Thoracic aorta (tissue), 2 donors: ENCODE measurements at places on chromosomes 5 and 9.

- peaks cover 7% of the 10 kb centered on the region for H3K36me3 ChIP-seq
- H3K4me3 ChIP-seq, result no peak overlapping the region
- no peak overlapping the region for H3K27ac ChIP-seq
- DNase-seq, result no peak
- H3K27me3 ChIP-seq, result no peaks in the 10 kb centered on the region
Observed at GRCh38 chr5:1515921-1516571, 7.7 kb downstream of the LPCAT1 start.

DNA sequence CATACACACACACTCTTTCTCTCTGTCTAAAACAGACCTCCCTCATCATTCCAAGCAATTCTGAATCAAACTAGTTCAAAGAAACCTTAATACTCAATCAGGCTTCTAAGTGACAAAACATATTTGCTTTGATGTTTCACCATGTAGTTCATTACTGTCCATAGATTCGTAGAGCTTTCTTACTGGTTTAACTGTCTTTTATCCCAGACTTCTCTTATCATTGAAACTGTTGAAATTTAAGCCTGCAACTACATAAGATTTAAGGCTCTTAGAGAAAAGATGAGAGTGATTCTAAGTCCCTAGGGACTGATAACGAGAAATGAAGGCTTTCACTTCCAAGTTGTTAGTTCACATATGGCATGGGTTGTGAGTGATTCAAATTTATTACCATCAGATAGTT lies 11.0 kb upstream of the PLAC8L1 start:
- no peak overlapping the region for H3K27ac ChIP-seq
- peaks cover 26% of the 10 kb centered on the region for H3K36me3 ChIP-seq
- no peaks in the 10 kb centered on the region for H3K4me1 ChIP-seq
- no peak overlapping the region for H3K4me3 ChIP-seq

DNA sequence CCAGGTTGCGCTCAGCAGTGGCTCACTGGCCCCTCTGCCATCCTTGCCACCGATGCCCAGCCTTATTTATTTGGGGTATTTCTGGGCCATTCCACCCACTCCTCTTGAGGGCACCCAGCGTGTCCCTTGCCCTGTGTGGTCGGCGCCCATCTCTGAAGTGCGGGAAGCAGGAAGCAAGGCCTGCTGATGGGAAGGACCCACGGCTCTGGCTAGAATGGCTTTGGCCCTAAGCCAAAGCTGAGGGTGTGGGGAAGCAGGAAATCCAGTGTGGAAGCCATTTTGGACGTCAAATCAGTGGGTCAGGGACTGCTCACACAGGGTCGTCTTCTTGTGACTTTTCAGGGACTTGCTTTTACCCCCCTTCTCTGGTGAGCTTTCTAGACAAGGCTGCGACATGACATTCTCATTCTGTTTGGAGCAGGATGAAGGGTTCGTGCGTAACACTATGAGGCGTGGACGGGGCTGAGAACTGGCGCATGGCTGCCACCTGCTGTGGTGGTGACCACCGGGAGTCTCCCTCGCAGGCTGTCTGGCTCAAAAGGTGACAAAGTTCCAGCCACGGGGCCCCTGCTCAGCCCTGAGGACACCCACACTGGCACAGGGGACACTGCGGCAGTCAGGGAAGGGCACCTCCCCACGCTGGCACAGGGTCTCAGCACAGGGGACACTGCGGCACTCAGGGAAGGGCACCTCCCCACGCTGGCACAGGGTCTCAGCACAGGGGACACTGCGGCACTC lies 50.7 kb upstream of the NKD2 start:
- DNase-seq, result no peak
- peaks cover 7% of the 10 kb centered on the region for H3K4me1 ChIP-seq
- no peak overlapping the region for H3K4me3 ChIP-seq
- H3K27me3 ChIP-seq, result no peaks in the 10 kb centered on the region
- no peak overlapping the region for H3K27ac ChIP-seq
- no peaks in the 10 kb centered on the region for H3K36me3 ChIP-seq

- DNase-seq, result no peak
- no peak overlapping the region for H3K27ac ChIP-seq
- H3K27me3 ChIP-seq, result no peaks in the 10 kb centered on the region
- no peaks in the 10 kb centered on the region for H3K4me1 ChIP-seq
- H3K36me3 ChIP-seq, result no peaks in the 10 kb centered on the region
Observed at GRCh38 chr9:105191508-105192121, 52.8 kb upstream of the SLC44A1 start.

- DNase-seq, result no peak
- H3K4me1 ChIP-seq, result no peaks in the 10 kb centered on the region
- no peak overlapping the region for H3K27ac ChIP-seq
- H3K4me3 ChIP-seq, result no peak overlapping the region
- H3K27me3 ChIP-seq, result no peaks in the 10 kb centered on the region
- no peaks in the 10 kb centered on the region for H3K36me3 ChIP-seq
Observed at GRCh38 chr9:134007150-134007549, 15.0 kb upstream of the VAV2 start.

DNA sequence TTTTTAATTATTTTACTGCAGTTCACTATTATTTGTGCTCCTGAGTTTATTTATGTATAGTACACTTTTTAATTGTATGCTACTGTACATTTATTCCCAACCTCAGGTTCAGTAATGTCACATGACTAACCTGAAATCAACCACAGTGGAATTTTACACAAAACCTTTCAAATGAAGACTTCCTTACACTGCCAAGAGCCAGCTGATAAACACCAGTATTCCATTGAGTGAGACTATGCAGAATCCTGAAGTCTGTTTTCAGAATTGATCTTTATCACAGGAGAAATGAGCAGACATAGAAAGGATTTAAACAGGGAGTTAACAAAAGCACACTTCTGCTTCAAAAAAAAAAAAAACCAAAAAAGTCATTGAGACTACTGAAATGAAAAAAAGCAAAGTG lies 219.5 kb downstream of the PRR16 start:
- no peak overlapping the region for H3K27ac ChIP-seq
- no peaks in the 10 kb centered on the region for H3K36me3 ChIP-seq
- no peaks in the 10 kb centered on the region for H3K4me1 ChIP-seq
- DNase-seq, result no peak
- no peak overlapping the region for H3K4me3 ChIP-seq

- H3K4me1 ChIP-seq, result peaks cover 6% of the 10 kb centered on the region
- H3K27ac ChIP-seq, result no peak overlapping the region
- H3K36me3 ChIP-seq, result no peaks in the 10 kb centered on the region
- no peak for DNase-seq
Observed at GRCh38 chr9:133901184-133901835, 90.8 kb downstream of the VAV2 start.

GRCh38 chr5:72499730-72500129 lies 7.5 kb downstream of the ZNF366 start:
- peaks cover 35% of the 10 kb centered on the region for H3K4me1 ChIP-seq
- H3K36me3 ChIP-seq, result no peaks in the 10 kb centered on the region
- no peak overlapping the region for H3K27ac ChIP-seq
- DNase-seq, result no peak

DNA sequence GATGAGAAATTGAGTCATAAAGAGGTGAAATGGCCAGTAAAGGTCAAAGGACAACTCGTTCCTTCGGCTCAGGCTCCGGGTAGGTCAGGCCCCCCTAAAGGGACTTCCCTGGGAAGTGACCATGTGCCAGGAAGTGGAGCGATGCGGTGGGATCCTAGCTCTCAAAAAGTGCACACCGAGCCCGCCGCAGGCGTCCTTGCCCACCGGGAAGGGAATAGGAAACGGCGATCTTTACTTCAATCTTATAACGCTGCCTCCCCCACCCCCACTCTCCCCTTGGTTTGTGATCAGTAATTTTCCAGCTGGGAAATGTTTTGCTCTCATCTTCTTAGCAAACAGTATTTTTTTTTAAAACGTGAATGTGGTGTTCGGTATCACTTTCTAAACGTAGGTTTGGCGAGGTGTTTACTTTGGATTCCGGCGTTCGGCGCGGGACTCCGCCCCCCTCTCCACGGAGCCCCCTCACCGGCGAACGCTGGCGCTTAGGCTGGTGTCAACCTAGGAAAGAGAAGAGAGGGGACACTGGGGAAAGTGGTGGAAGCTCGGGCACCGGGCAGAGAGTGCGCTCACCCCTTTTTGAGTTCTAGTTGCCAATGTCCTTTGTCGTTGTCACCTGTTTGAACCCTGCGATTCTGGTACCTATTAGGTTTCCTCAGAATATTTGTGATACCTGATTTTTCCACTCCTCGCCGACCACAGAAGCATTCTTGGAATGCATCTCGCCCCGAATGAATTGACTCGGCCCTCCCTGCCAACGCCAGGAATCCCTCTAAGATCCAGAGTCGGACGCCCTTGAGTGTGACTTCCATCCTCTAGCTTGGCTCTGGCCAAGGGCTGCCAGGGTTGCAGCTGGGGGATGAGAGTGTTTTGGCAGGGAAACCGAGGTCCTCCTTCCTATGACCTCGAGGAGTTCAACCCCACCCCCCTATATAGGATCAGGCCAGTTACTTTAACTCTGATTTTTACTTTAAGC lies 1.8 kb upstream of the KLF4 start:
- H3K27me3 ChIP-seq, result no peaks in the 10 kb centered on the region
- peak overlapping the region; percentile 97 for H3K27ac ChIP-seq
- no peak for DNase-seq

GRCh38 chr9:91734371-91734981 lies 215.6 kb downstream of the ROR2 start:
- no peak overlapping the region for H3K4me3 ChIP-seq
- no peaks in the 10 kb centered on the region for H3K36me3 ChIP-seq
- H3K4me1 ChIP-seq, result no peaks in the 10 kb centered on the region
